B cell (primary cell): ENCODE measurements at places on chromosomes 6 and 20.

DNA sequence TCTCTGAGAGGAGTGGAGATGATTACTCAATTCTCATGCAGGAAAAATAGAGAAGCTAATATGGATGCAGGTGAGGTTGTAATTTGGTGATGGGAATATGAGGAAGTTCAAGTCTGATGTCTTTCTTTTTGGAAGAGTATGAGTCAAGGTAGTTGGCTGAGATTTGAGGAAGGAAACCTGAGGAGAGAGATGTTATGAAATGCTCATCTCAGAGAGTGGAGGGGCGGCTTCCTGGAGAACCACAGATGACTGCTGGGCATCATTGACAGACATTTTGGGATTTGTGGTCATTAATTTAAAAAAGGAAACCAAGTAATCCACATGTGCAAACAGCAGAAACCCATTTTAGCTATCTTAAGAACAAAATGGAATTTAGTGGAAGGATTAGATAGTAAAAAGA, 72.5 kb upstream of the UST start:
- no peak for DNase-seq

GRCh38 chr6:158206740-158207421, 38.7 kb downstream of the GTF2H5 start:
- DNase-seq, result no peak

GRCh38 chr6:151160929-151161757, 78.6 kb upstream of the AKAP12 start:
- DNase-seq, result no peak

GRCh38 chr6:124676033-124676432, 286.2 kb upstream of the RNF217 start:
- no peak for DNase-seq

DNA sequence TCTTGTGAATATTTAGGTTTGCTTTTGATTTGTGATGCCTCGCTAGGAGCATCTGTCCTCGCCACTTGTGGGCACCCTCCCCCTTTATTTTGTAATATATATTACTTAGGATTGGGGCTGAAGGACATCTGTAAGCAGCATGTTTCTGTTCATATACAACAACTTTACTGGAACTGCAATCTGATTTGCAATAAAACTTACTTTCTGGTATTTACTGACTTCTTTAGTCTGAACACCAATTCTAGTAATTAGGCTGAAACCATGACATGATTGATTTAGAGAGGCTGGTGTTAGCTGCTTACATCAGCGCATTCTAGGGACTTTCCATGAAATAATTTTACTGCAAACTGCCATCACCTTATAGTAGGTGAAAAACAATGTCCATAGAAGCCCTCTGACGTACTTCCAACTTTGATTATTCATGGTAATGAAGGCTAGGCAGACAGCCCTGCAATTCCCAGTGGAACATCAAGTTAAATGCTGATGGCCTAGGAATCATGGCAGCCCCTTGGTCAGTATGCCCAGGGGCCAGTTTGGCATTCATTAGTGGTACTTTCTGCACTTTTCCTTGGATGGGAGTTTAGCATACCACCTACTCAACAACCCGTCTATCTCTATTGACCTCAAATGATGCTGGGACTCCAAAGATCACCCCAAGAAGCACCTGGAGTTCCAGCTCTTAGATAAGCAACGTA, 132.9 kb upstream of the MCHR2 start:
- no peak for DNase-seq

- DNase-seq, result no peak
Measured at GRCh38 chr20:34271956-34272355, 30.7 kb downstream of the ASIP start.

DNA sequence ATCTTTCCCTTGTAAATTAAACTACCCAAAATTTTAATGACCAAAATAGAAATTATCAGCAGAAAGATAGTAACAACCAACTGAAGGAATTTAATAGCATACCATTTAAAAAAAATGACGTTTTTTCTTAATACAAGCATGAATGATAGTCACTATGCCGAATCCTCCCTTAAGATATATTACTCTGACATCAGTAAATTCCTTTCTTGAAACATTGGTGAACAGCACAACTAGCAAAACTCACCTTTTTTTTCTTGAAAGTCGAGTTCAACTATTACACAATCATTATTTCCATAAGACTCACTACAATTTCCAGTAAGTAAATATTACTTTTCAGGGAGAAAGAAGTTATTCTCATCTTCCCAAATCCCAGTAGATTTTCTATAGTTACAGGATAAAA, 433.2 kb downstream of the GRIK2 start:
- DNase-seq, result no peak

DNA sequence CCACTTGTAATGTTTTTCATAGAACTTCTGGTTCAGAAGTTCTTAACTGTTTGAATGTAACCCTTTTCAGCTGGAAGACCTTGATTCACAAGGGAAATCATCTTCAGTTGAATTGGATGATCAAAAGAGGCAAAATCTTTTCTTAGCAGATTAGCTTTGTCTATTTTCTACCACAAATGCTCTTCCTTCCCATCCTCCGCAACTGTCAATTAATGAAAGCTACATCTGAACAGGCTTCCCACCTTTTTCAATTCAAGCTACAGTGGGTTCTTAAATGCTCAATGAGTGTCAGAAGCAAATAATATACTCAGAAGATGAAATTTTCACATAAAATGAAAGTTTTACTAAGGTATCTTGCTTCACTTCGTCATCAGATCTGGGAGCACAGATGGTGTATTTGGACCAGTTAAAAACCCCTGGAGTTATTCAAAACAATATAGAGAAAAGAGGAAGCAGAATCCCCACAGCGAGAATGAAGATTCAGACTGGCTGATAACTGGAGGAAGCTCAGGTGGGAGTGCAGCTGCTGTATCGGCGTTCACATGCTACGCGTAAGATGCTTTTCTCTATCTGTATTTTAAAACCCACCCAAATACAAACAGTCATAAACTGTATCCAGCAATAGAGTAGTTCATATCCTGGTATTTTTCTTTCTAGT, 19.4 kb downstream of the QRSL1 start:
- peak; percentile 76 for DNase-seq

DNA sequence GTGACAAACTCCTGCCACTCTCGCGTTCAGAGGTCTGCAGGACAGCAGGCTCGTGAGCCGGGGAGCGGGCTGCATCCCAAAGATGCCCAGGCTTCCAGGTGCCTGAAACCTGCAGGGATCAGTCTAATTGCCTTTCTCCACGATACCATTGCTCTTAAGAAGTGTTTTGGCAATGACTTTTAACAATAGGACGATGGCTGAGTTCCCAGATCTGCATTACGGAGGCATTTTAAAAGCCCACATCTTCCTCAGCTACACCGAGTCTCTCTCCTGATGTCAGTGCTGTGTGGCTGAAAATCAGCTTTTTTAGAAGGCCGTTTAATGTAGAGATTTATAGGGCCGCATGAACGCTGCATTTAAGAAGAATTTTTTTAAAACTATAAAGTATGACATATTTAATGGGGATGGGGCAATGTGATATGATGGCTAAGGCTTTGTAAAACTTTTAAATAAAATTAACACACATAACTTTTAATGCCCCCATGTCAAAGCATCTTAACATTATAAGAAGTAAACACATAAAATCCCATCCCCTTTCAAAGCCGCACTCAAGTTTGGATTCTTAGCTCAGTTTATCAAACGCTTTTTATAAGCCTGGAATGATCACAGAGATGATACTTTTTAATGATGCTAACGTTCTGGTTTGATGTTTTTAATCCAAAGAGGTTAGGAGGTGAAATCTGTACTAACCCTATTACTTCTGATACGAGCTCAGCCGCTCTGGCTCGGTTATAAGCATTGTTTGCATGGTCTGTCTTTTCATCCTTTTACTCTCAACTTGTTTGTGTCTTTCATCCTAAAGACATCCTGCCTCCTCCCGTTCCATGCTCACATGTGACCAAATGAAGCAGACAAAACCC, 386.0 kb downstream of the SMOC2 start:
- DNase-seq, result no peak

GRCh38 chr20:19026121-19026878, 186.1 kb upstream of the SLC24A3 start:
- no peak for DNase-seq

GRCh38 chr6:82866446-82866845, 199.2 kb downstream of the UBE3D start:
- no peak for DNase-seq

DNA sequence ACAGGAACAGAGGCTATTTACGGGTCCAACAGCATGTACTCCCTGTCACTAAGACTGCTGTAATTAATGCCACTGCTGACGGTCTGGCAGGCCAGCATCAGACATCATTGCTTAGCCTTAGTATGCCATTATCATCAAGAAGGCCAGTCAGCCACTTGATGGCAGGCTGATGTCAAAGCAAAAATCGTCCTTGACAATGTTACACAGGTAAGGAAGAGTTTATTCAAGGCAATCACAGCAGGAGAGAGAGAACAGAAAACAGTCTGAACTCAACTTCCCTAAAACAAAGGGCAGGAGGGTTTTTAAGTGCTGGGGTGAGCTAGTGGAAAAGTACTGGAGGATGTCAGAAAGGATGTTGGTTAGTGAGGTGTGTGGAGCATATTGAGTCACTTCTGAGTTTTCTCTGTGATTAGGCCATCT, 25.1 kb downstream of the FKBP1C start:
- no peak for DNase-seq

GRCh38 chr6:36651659-36652379, 26.7 kb upstream of the CDKN1A start:
- DNase-seq, result no peak

DNA sequence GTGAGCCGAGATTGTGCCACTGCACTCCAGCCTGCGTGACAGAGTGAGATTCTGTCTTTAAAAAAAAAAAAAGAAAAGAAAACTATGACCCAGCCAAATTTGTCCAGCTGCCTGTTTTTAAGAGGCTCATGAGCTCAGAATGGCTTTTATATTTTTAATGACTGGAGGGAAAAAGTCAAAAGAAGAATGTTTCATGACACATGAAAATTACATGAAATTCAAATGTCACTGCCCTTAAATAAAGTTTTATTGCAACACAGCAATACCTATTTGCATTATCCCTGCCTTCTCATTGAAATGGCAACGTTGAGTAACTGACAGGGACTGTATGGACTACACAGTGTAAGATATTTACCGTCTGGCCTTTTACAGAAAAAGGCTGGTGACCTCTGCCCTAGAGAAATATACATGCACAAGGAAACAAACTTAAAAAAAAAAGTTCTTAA, 11.4 kb downstream of the SENP6 start:
- DNase-seq, result no peak

DNA sequence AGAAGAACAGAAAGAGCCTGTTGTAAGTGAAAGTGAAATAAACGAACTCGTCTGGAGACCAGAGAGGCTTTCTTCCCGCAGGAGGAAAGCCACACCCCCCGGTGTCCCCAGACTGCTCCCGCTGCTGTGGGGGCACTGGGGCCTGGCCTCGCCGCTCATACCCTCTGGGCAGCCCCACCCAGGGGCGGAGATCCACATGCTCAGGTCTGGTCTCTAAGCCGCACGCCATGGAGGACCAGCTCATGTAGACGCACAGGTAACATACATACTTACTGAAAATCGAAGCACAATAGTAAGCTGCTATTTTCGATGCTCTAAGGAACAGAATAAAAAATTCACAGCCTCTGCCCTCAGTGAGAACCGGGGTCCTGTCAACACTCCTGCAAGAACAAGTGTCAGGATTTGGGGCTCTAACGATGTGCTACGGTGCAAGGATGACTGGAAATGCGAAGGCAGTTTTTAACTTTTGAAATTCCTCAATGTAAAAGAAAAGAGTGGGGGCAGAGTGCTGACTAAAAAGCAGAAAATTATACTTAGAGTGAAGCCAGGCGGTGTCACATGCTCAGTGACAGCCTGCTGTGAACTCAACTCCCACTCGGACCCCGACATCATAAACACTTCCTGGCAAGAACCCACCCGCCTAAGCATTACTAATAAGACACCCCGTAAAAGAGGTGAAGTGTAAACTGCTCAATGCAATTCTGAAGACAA, 110.5 kb downstream of the IRF4 start:
- peak; percentile 48 for DNase-seq

DNA sequence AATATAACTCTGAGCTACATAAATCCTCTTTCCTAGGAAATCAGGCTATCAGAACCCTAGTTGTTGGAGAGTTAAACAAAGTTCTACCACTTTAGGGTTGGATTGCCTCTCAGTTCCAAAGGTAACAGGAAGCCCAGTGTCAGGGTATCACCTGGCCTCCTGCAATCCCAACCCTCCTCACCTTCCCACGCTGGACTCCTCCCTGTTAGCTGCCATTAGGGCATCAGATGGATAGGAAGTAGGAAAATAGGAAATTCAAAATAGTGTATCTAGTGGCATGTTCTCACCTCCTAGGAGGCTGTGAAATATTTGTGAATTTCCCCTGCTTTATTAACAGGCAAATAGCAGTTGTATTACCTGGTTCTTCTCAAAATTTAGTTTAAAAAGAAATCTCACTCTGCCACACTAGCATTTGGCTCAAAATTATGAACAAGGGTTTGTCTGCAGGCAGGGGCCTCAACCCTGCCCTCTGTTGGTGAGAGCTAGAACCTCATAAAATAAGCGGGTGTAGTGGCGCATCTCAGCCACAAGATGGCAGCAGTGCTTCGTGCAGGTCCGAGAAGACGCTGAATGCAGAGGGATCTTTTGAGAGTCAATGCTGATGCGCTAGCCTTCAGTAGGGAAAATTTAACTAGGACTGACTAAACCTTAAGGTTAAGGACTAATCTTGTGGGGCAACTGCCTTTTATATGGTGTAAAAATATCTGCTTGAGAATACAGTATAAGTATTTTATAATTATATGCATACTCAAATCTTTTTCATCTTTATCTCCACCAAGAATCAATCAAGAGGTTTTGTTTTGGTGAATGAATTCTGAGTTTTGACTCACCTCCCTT, 209.8 kb upstream of the KCNQ5 start:
- DNase-seq, result peak; percentile 91

DNA sequence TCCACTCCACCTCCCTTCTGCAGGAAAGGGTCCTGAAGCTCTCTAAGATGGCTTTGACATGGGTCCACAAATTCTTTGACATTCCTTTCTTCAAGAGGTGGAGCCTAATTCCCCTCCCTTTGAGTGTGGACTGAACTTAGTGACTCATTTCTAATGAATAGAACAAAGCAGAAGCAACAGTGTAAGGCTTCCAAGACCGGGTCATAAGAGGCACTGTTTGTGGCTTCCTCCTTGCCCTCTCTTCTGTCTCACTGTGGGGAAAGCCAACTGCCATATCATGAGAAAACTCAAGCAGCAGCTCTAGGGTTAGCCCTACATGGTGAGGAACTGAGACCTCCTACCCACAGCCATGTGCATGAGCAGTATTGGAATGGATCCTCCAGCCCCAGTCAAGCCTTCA, 5.9 kb upstream of the CDK5RAP1 start:
- no peak for DNase-seq
